ENCODE measurements at places on chromosomes 12 and 14.

- DNase-seq = no peak
These were observed 49.0 kb upstream of the A2ML1 start for GRCh38 chr12:8773461-8773860.

DNA sequence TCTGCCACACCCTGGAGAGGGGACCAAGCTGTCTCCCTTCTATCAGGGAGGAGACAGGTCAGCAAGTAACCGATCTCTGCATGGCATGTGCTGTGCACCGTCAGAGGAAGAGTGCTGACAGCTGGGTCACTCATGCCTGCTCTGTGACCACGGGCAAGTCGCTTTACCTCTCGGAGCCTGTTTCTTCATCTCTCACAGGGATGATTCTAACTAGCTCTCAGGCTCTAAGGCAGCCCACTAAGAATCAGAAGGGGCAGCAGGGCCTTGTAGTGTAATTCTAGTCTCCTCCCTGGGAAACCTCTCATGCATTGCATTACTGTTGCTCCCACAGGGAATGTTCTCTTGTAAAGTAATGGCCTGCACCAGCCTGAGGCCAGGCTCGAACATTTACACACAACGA lies 11.9 kb downstream of the CD9 start:
- DNase-seq = no peak

- no peak for DNase-seq
These were observed 618 bp downstream of the RNF34 start for GRCh38 chr12:121400332-121401139.

DNA sequence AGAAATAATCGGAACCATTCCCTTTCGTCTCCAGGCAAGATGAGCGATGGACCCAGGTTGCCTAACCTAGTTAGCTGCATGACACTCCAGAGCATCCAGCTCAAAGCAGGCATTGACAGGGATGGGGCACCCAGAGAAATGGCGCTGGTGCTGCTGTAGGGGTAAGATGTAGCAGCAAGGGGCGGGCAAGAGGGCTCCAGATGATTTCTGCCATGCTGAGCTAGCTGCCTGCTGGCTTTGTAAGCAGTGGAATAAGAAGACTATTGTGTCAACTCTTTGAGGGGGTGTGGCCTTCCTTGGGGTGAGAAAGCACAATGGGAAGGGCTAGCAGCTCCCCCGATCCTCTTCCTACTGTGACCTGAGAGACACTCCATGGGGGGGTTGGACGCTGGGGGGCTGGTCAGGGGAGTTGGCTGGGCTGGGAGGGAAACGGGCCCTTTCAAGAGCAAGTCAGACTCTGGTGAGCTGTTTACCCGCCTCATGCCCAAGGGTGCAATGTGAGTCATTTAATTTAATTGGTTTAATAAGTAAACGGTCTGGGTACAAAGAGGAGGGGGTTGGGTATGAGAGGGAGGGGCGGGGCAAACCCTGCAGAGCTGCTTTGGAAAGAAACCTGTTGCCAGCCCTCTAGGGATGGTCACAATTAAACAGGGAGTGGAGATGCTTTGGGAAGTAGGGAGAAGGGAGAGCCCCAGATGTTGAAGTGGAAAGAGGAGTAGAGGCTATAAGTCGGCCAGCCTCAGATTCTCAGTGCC lies 50.5 kb downstream of the B4GALNT3 start:
- no peak for DNase-seq

- no peak for DNase-seq
These were observed 126.6 kb downstream of the CHST11 start for GRCh38 chr12:104583301-104583700.

DNA sequence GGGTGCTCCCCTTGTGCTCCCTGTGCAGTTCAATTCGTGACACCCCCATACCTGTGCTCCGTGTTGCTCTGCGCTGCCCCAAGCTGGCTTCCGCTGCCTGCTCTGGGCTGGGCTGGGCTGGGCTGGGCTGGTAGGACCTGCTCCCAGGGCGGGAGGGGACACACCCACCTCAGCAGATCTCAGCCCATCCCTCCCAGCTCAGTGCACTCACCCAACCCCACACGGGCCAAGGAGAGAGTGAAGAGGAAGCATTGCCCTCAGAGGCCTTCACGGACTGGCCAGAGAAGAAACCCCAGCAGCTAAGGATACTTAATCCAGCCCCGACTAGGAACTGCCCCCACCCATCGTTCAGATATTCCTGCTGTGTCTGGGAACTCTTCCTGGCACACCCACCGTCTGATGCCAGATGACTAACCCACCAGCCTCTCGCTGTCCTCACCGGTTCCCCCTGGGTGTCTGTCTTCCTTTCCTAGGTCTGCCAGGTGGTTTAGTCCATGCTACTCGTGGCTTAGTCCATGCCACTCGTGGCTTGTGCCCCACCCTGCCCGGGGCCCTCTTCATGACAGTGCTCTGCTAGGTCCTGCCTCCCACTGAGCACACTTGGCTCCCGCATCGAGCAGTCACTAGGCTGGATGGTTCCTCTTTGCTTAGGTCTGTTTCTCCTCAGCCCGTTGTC lies at the start of gene LPAR5:
LPAR5 (minus strand) TSS at position 104 of the 676 bp plus-strand sequence. CDS start 14,711 bp downstream, outside the sequence.
- DNase-seq = no peak

DNA sequence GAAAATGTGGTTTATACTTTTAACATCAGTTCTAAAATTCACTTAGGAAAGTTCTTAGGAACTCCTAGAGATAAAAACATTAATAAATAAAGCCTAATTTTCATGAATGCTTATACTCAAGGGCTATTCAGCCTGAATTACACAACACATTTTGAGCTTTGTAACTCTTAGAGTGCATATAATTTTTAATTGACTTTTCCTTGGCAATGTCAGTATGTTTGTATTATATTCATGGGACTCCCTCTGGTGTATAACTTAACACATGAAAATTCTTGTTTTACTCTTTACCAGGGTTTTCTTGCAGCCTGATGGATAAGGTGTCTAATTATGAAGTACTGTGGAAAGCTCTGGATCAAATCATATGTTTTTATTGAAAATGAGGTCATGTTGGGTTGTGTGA lies 150.6 kb upstream of the HMGA2 start:
- DNase-seq = no peak

DNA sequence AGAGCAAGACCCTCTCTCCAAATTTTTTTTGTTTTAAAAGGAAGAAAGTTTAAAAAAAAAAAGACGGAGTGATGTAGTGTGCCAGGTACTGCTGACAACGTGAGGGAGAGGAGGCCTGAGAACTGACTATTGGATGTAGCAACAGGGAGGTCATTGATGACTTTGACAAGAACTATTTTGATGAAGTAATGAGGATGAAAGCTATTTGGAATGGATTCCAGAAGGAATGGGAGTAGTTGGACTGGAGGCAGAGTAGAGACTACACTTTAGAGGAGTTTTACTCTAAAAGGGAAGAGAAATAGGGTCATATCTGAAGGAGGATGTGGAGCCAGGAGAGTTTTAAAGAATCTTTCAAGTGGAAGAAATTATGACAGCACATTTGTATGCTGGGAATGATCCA lies 27.8 kb upstream of the SLC38A2 start:
- DNase-seq = no peak

GRCh38 chr12:68899251-68899771 lies 33.7 kb downstream of the CPM start:
- DNase-seq = no peak

GRCh38 chr14:93067088-93067487 lies 48.6 kb downstream of the ITPK1 start:
- no peak for DNase-seq

- DNase-seq = no peak
These were observed 25.9 kb downstream of the SSH1 start for GRCh38 chr12:108831309-108831991.

- no peak for DNase-seq
These were observed 13.9 kb upstream of the DCD start for GRCh38 chr12:54662026-54662425.

DNA sequence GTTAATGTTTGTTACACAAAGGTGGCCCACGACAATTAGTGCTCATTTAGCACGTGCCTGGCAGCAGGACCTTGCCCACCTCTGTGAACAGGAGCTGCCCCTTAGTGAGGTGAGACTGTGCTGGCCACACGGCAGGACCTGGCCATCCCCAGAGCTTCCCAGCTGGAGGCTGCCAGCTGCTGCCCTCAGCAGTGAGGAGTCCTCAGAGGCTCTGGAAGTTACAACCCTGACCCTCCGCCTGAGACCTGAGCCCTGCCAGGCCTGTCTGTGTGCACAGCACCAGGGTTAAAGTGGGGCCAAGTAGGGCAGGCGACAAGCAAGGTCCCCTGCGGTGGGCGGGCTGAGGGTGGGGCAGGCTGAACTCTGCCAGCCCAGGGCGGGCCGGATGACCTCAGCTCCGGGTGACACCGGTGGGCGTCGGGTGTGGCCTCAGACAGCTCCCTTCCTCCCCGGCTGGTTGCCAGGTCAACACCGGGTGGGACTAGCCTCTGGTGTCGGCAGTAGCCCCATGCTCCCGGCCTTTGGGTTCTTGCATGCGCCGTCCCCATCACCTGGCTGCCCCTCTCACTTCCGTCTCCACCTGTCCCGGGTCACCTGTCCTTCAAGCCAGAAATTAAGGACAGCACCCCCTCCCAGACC lies 9.2 kb upstream of the LBHD2 start:
- no peak for DNase-seq

GRCh38 chr14:92252323-92252722 lies 70.6 kb upstream of the SLC24A4 start:
- no peak for DNase-seq

DNA sequence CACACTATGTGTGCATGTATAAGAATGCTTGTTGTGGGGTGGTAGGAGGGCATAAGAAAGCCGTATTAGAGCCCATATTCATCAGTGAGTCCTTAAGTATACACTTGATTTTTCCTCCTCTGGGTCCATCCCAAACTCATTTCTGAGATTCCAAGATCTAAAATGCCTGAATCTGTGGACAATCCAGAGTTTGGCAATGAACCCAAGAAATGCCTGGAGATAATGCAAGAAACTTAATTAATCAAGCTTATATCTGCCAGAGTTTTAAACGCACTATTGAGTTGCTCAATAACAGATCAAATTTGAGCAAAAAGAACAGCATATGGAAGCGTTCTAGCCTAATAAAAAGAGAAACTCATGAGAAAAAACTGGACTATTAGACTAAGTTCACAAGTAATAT lies 143.4 kb upstream of the NAV3 start:
- DNase-seq = no peak

GRCh38 chr12:46089414-46090162 lies 99.2 kb upstream of the SCAF11 start:
- no peak for DNase-seq

GRCh38 chr12:91769736-91770135 lies 375.9 kb downstream of the BTG1 start:
- no peak for DNase-seq

DNA sequence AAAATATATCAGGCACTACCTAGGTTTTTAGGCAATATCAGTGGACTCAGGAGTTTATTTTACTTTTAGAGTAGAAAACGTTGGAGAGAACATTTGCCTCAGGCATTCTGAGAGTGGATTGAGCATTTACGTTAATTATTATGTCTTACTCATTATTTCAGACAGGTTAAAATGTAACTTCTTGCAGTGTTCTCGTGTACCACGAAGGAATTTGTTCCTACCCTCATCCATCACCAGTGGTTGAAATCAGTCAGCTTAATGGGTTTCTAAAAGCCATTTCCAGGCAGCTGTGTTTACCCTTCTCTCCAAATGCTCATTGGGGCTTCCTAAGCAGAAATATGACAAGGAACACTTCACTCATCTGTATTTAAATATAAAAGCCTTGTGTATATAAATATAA lies 9.1 kb upstream of the LDHB start:
- no peak for DNase-seq

DNA sequence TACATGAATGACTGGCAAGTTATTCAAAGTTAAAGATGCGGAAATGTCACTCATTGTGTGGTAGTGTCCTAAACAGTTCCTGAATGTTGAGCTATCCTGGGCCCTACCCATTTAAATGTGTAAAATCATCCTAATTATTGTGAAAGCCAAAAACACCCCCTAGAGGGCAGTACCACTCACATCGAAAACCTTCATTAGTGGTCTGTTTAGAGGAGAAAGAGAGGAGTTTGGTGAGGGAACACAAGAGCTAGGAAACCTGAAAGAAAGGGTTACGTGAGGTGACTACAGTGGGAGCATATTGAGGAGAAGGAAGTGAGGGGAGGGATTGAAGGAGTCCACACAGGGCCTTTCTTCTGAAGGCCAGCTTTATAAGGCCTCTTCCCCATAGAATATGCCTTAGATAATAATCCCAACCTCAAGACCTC lies 2.5 kb upstream of the TEP1 start:
- no peak for DNase-seq

DNA sequence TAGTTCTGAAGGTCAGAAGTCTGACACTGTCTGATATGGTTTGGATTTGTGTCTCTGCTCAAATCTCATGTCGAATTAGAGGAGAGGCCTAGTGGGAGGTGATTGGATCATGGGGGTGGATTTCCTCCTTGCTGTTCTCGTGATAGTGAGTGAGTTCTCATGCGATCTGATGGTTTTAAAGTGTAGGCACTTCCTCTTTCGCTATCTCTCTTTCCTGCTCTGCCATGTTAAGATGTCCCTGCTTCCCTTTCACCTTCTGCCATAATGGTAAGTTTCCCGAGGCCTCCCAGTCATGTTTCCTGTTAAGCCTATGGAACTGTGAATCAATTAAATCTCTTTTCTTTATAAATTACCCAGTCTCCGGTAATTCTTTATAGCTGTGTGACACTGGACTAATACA lies 84.1 kb upstream of the TMTC1 start:
- no peak for DNase-seq

GRCh38 chr12:104469066-104469465 lies 12.3 kb downstream of the CHST11 start:
- DNase-seq = no peak

GRCh38 chr14:30355431-30355913 lies 203.5 kb upstream of the G2E3 start:
- no peak for DNase-seq

- DNase-seq = no peak
These were observed 16.5 kb downstream of the CLEC1A start for GRCh38 chr12:10082117-10082874.

DNA sequence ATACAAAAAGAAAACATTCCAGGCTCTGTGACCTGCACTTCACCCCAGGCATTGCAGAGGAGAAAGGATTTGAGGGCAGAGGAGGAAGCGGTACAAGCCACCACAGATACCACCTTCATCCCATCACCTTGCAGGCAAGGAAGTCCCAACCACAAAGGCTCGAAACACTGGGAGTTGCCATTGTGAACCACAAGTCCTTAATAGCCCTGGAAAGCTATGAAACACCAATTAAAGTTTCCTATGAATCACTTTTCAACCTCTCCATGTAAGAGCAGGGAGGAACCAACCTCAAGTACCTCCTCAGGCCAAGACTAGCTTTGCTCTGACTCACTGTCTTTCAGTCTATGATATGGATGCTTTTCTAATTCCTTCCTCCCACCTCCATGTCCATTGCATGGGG lies 27.0 kb downstream of the MAP3K9 start:
- DNase-seq = no peak

GRCh38 chr14:24058260-24058950 lies 6.6 kb downstream of the CARMIL3 start:
- DNase-seq = peak; percentile 25
